Cortex of kidney (tissue), 1 donor: ENCODE measurements at places on chromosomes 7 and 10.

GRCh38 chr10:132665946-132666704 is 119.8 kb downstream of the NKX6-2 start:
- no peak for DNase-seq

- DNase-seq: no peak
These were observed 10.4 kb upstream of the ZNF485 start for GRCh38 chr10:43595739-43596298.

DNA sequence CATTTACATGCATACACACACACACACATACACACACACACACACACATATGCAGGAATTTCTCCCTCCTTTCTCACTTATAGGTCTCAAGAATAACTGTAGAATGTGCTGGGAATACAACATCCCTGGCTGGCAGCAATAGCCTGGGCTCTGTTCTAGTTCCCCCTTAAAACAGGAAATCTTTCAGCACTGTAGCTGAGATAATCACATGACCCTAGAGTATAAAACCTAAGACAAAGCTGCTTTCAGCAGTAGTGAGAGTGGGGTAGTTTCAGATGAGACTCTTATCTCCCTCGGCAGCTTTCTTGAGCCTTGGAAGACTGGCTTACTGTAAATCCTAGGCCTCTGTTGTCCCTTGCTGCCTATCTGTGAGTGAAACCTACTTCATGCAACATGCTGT is 137.4 kb upstream of the AKR1E2 start:
- no peak for DNase-seq

- DNase-seq: no peak
These were observed 11.2 kb upstream of the JAKMIP3 start for GRCh38 chr10:132054564-132054963.

DNA sequence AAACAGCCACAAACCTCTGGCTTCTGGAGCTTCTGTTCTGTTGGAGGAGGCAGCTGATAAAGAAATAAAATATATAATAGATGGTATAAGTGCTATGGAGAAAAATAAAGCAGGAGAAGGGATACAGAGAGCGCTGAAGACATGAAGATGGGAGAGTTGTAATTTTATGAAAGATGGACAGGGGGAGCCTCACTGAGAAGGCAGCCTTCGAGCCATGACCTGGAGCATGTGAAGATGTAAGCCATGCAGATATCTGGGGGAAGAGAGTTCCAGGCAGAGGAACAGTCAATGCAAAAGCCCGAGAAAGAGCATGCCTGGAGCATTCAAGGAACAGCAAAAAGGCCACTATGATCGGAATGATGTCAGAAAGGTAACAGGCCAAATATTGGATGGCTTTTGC is 187.5 kb downstream of the KIAA1217 start:
- DNase-seq: no peak

GRCh38 chr10:127535802-127536515 is 13.2 kb upstream of the NPS start:
- no peak for DNase-seq

GRCh38 chr7:151905353-151905752 is 28.4 kb upstream of the PRKAG2 start:
- no peak for DNase-seq

- no peak for DNase-seq
These were observed 101.0 kb downstream of the C10orf105 start for GRCh38 chr10:71618598-71618997.

DNA sequence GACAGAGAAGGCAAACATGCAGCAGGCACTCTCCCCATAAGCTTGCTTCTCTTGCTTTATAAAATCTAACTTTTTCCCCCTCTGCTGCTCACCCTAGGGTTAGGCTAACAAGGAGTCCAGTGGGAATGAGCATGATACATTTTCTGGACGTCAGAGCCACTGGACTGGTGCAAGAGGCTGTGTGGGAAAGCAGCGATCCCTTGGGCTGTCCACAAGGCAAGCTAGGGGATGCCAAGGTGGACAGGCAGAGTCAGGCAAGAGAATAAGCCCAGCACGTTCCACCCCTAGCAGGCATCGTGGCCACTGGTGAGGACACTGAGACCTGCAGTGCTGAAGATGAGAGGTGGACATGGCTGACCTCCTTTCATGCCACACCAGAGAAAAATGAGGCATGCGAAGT is 290.9 kb upstream of the ZMIZ1 start:
- DNase-seq: no peak

DNA sequence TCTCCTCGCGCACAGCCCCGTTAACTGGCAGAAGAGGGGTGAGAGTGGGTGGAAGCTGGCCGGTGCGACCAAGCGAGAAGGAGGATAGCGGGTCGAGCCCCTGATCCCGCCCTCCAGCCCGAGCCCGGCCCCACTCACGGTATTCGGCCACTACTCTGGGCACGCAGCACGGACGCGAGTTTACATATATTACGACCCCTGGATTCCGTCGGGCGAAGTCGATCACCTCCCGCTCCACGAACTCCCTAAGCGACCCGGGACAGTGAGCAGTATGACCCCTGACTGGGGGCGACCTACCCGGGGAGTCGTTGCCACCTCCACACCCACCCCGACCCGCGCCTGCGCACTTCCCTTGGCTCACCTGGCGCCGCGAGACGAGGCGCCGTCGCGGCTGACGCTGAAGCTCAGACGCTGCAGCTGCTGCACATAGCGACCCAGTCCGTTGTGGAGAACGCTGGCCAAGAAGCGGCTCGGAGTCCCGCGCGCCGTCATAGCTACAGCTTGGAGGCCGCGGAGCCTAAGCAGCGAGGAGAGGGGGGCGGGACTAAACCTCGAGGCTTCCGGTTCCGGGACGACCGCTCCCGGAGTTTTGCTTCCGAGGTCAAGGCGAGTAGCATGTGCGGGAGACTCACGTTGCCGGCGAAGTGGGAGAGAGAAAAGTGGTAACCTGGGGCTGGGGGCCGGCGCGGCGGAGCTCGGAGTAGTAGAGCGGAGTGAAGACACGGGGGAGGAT is at the start of the genes MRPL43 and TWNK:
TSS of gene MRPL43 (minus strand) at position 546 of the 733 bp plus-strand sequence. CDS start at position 492, 54 bp downstream.
TSS of gene TWNK (plus strand) at position 592 of the 733 bp plus-strand sequence. CDS start 668 bp downstream, outside the sequence.
- DNase-seq: peak; percentile 14

DNA sequence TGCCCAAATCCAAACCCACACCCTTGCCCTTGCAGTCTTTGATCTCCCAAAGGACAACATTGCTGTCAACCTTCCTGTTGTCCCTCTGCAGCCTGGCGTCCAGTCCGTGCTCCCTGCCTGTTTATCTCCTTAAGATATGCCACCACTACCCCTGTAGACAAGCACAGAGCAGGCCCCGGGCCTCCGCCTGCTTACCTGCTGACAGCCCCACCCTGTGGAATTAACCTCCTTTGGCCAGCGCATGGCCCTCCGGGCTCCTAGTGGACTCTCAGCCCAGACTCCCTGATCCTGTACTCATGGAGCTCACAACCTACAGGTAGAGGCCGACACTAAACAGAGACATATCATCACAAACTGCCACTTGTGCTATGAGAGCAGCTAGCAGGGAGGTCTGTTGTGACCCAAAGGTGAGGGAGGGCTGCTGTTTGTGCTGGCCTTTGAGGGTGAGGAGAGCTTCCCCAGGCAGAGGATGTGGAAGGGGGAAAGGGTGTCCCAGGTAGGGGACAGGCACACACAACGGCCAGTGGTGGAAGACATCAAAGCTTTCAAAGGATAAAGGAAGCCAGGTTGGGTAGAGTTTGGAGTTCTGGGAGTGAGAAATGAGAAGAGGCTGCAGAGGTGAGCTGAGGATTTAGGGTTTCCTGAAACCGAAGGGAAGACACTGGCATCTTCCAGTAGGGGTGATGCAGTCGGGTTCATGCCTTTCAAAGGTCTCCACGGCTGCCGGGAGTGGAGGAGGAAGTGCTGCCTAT is 174.5 kb upstream of the ZMIZ1 start:
- no peak for DNase-seq

- DNase-seq: no peak
These were observed 1056.8 kb downstream of the SORCS1 start for GRCh38 chr10:106107706-106108105.

- DNase-seq: no peak
These were observed 293.5 kb upstream of the GALNT17 start for GRCh38 chr7:70838292-70838907.
